ENCODE measurements at places on chromosomes 11 and 22. TPM values are rescaled to one million over a fixed set of nuclear protein-coding genes. Genes with fewer than 3 reads are reported as not detected.

The CCDC89 gene
- not detected for total RNA-seq

The MUC6 gene
- 25.5 TPM for total RNA-seq

The ZNF280B gene
- total RNA-seq: 0.93 TPM

The ANKRD13D gene
- 16.4 TPM for total RNA-seq

The CHRM4 gene
- 0.62 TPM for total RNA-seq

The TRIM22 gene
- total RNA-seq: 10.8 TPM

The DDIAS gene
- total RNA-seq: 0.38 TPM

The TSPAN18 gene
- total RNA-seq: 0.88 TPM

The ZNF215 gene
- 3.6 TPM for total RNA-seq

DNA sequence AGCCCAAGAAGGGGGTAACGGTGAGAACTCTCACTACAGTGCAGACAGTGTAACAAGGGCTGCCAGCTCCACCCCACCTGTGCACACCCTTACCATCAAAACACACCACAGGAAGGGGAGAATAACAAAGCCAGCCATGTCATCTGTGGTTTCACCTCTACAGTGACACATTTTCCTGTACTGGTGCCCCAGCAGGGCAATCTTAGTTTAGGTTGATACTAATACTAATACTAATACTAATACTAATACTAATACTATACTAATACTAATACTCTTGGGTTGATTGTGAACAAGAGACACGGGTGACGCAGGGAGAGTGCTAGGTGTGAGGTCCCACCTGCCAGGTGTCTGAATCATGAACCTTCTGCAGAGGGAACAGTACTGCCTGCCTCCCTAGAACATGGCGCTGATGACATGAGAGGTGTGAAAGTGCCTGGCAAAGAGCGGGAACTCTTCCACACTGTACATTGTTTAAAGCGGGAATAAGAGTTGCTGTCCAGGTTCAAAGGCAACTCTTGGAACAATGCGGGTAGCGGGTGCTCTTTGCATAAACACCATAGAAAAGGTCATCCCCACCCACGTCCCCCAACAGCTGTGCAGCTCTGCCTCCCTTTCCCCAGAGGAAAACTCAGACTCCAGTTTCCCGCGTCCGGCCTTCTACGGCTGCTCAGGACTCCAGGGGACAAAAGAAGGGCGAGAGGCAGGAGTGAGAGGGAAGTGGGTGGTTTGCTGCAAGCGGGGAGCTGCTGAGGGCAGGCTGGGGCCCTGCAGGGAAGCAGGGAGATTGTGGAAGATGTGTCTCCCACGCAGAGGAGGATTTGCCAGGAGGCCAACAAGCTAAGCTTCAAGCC is 25.0 kb upstream of the TMPRSS4 start:
- H3K36me3 ChIP-seq: no peaks in the 10 kb centered on the region
- H3K27me3 ChIP-seq: no peaks in the 10 kb centered on the region
- no peak for DNase-seq
- H3K4me1 ChIP-seq: no peaks in the 10 kb centered on the region
- H3K4me3 ChIP-seq: no peak overlapping the region

GRCh38 chr11:80255021-80255420 is 814.2 kb upstream of the TENM4 start:
- H3K27ac ChIP-seq: no peak overlapping the region
- no peak overlapping the region for H3K4me3 ChIP-seq
- H3K36me3 ChIP-seq: no peaks in the 10 kb centered on the region
- no peak for DNase-seq

GRCh38 chr22:31272522-31273446 is 19.5 kb downstream of the PIK3IP1 start:
- no peaks in the 10 kb centered on the region for H3K27me3 ChIP-seq
- no peak overlapping the region for H3K4me3 ChIP-seq
- H3K36me3 ChIP-seq: peaks cover 33% of the 10 kb centered on the region
- DNase-seq: peak; percentile 46
- no peak overlapping the region for H3K27ac ChIP-seq
- H3K4me1 ChIP-seq: no peaks in the 10 kb centered on the region

DNA sequence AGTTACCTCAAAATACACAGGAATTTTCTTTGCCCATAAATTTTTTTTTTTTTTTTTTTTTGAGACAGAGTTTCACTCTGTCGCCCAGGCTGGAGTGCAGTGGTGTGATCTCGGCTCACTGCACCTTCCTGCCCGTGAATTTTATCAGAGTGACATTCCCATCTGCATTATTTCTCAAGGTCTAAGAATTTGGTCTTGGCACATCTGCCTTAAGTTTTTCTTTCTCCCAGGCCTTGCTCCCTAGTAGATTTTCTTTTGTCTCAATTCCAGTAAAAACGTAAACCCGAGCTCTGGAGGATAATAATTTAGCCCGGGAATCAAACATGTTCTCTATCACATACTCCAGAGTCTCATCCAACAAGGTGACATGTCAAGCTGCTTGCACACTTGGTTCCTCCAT is 12.4 kb downstream of the TRIM6 start:
- no peak overlapping the region for H3K4me3 ChIP-seq
- H3K4me1 ChIP-seq: no peaks in the 10 kb centered on the region
- H3K27ac ChIP-seq: no peak overlapping the region
- H3K27me3 ChIP-seq: no peaks in the 10 kb centered on the region

- H3K36me3 ChIP-seq: no peaks in the 10 kb centered on the region
- no peaks in the 10 kb centered on the region for H3K4me1 ChIP-seq
- H3K27me3 ChIP-seq: no peaks in the 10 kb centered on the region
Measured at GRCh38 chr11:6229911-6230310, 4.5 kb downstream of the FHIP1B start.

- H3K27ac ChIP-seq: no peak overlapping the region
- DNase-seq: no peak
- H3K36me3 ChIP-seq: no peaks in the 10 kb centered on the region
- no peaks in the 10 kb centered on the region for H3K27me3 ChIP-seq
- H3K4me1 ChIP-seq: no peaks in the 10 kb centered on the region
- H3K4me3 ChIP-seq: no peak overlapping the region
Measured at GRCh38 chr11:104462341-104462740, 298.4 kb upstream of the PDGFD start.

GRCh38 chr11:72741429-72741833 is 10.8 kb downstream of the ARAP1 start:
- no peaks in the 10 kb centered on the region for H3K36me3 ChIP-seq
- no peaks in the 10 kb centered on the region for H3K4me1 ChIP-seq
- H3K27ac ChIP-seq: no peak overlapping the region
- peak; percentile 43 for DNase-seq
- H3K4me3 ChIP-seq: no peak overlapping the region
- H3K27me3 ChIP-seq: no peaks in the 10 kb centered on the region

DNA sequence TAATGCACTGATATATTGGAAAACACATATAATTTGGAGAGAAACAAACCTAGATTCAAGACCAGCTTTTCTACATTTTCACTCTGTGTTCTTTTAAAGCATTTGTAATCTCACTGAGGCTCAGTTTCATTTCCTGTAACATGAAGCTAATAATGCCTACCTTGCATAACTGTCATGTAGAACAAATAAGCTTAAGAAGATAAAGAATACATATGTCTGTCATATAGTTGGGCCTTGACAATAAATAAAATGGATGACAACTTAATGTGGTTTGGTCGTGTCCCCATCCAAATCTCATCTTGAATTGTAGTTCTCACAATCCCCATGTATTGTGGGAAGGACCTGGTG is 35.2 kb upstream of the FIBIN start:
- no peak overlapping the region for H3K4me3 ChIP-seq
- H3K27ac ChIP-seq: no peak overlapping the region
- H3K36me3 ChIP-seq: no peaks in the 10 kb centered on the region
- H3K27me3 ChIP-seq: no peaks in the 10 kb centered on the region
- H3K4me1 ChIP-seq: no peaks in the 10 kb centered on the region

GRCh38 chr22:19055801-19056200 is 66.4 kb downstream of the DGCR2 start:
- H3K4me1 ChIP-seq: no peaks in the 10 kb centered on the region
- H3K4me3 ChIP-seq: no peak overlapping the region
- H3K27ac ChIP-seq: no peak overlapping the region
- H3K27me3 ChIP-seq: no peaks in the 10 kb centered on the region
- no peaks in the 10 kb centered on the region for H3K36me3 ChIP-seq

DNA sequence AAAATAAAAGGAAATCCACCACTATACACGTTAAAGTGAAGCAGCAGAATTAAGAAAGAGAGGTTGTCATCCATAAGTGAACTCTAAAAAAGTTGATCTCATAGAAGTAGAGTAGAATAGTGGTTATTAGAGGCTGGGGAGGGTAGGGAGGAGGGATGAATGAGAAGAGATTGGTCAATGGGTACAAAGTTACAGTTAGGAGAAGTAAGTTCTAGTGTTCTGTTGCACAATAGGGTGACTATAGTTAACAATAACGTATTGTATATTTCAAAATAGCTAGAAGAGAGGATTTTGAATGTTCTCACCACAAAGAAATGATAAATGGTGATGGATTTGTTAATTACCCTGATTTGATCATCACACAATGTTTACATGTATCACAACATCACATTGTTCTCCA is 72.0 kb downstream of the CD82 start:
- H3K4me3 ChIP-seq: no peak overlapping the region
- no peak overlapping the region for H3K27ac ChIP-seq
- H3K27me3 ChIP-seq: no peaks in the 10 kb centered on the region
- no peak for DNase-seq
- H3K4me1 ChIP-seq: no peaks in the 10 kb centered on the region

DNA sequence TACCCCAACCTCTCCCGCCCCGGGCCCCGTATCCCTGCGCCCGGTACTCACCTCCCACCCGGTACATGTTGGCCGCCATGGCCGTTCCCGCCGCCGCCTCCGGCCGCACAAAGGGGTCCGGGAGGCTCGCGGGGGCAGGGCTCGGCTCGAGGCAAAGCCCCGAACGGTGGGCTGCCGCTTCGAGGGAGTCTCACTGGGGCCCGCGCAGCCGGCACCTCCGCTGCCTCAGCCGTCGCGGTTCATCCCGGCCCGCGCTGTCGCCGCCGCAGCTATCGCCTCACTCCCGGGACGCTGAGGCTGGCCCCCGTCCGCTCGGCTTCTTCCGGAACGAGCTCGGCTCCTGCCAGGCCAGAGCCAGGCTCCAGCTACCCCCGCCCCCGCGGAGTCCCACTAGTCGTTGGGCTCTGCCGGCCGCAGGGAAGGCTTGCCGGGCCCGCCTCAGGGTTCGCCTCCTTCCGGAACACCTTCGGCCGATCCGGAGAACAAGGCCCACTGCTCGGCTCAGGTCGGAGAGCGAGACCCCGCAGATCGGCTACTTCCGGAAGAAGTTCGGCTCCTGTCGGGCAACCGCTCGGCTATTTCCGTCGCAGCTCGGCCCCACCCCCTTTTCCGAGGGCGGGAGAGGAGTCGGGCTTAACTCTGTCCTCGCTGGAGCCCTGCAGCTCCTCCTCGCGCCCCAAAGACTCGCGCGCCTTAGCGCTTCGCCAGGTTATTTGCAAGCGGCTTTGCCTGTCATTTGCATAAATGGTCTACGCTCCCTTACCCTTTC is at the start of gene MTA2:
MTA2 (minus strand) TSS at position 494 of the 769 bp plus-strand sequence; CDS start at position 79, 415 bp downstream.
- H3K4me1 ChIP-seq: peaks cover 14% of the 10 kb centered on the region
- peaks cover 26% of the 10 kb centered on the region for H3K36me3 ChIP-seq
- H3K4me3 ChIP-seq: peak within 1 kb of the TSS; percentile 94
- H3K27ac ChIP-seq: peak within 1 kb of the TSS; percentile 94
- peak; percentile 97 for DNase-seq
- H3K27me3 ChIP-seq: no peaks in the 10 kb centered on the region

DNA sequence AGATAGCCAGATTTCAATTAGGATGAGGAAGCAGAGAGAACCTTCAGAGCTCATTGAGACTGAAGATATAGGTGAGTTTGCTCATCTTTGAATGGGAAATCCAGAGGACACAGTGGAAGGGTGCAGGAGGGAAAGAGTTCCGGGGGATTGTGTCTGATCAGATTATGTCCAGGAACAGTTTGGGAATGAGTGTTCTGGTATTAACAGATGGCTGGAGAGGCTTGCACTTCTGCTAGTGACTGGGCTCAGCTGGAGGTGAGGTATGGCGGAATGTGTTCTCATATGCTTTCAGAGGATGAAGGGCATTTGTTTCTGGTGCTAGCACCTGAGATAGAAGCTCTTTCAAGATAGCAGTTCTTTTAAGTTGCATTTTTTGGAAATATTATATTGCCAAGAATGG is 27.6 kb downstream of the ALKBH3 start:
- no peaks in the 10 kb centered on the region for H3K27me3 ChIP-seq
- no peak for DNase-seq
- no peaks in the 10 kb centered on the region for H3K4me1 ChIP-seq
- no peaks in the 10 kb centered on the region for H3K36me3 ChIP-seq
- H3K27ac ChIP-seq: no peak overlapping the region

DNA sequence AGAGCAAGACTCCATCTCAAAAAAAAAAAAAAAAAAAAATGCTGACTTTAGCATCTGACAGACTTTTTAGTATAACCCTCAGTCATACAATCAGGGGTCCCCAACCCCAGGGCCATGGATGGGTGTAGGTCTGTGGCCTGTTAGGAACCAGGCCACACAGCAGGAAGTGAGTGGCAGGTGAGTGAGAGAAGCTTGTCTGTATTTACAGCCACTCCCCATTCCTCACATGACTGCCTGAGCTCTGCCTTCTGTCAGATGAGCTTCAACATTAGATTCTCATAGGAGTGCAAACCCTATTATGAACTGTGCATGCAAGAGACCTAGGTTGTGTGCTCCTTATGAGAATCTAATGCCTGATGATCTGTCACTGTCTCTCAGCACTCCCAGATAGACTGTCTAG is 3.3 kb downstream of the FAM227A start:
- no peaks in the 10 kb centered on the region for H3K27me3 ChIP-seq
- H3K36me3 ChIP-seq: no peaks in the 10 kb centered on the region
- no peak overlapping the region for H3K4me3 ChIP-seq
- DNase-seq: no peak
- H3K4me1 ChIP-seq: no peaks in the 10 kb centered on the region
- H3K27ac ChIP-seq: no peak overlapping the region

- DNase-seq: no peak
- no peaks in the 10 kb centered on the region for H3K36me3 ChIP-seq
- no peaks in the 10 kb centered on the region for H3K27me3 ChIP-seq
- no peaks in the 10 kb centered on the region for H3K4me1 ChIP-seq
Measured at GRCh38 chr11:45563810-45564209, 101.6 kb downstream of the CHST1 start.

DNA sequence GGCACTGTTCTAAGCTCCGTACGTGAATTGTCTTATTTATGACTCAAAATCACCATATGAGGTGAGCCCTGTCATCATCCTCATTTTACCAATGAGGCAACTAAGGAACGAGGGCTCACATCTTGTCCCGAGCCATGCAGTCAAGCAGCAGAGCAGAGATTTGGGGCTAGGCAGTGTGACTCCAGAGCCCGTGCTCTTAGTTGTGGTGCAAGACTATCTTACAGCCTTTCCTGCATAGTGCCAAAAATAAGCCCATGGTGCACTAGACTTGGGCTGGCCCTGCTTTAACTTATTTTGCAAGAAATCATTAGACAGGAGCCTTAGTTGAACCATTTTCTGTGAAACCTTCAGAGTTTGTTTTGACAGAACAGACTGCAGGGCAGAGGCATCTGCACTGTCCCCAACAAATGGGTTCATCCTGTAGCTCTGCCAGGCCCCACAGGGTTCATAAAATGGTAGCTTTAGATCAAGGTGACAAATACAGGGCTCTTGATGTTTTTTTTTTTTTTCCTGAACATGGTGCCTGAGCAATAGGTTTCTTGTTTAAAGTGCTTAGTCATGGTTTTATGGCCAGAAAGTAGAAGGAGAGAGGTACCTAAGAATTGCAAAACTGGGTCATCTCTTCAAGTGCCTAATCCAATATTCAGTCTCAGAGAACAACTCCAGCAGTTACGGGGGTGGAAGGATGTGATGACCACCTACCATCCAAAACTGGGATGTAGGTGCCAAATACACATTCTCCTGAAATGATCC is 56.6 kb downstream of the BMAL1 start:
- no peak for DNase-seq
- no peaks in the 10 kb centered on the region for H3K27me3 ChIP-seq
- H3K4me3 ChIP-seq: no peak overlapping the region
- H3K4me1 ChIP-seq: peaks cover 29% of the 10 kb centered on the region
